Stimulated activated CD4-positive, alpha-beta T cell treated with anti-CD3 and anti-CD28 coated beads, Interleukin-12 subunit alpha, Interleukin-12 subunit beta, amount 100 ng/mL, for 24 hours (primary cell): ENCODE measurements at places on chromosomes 1 and 21.

DNA sequence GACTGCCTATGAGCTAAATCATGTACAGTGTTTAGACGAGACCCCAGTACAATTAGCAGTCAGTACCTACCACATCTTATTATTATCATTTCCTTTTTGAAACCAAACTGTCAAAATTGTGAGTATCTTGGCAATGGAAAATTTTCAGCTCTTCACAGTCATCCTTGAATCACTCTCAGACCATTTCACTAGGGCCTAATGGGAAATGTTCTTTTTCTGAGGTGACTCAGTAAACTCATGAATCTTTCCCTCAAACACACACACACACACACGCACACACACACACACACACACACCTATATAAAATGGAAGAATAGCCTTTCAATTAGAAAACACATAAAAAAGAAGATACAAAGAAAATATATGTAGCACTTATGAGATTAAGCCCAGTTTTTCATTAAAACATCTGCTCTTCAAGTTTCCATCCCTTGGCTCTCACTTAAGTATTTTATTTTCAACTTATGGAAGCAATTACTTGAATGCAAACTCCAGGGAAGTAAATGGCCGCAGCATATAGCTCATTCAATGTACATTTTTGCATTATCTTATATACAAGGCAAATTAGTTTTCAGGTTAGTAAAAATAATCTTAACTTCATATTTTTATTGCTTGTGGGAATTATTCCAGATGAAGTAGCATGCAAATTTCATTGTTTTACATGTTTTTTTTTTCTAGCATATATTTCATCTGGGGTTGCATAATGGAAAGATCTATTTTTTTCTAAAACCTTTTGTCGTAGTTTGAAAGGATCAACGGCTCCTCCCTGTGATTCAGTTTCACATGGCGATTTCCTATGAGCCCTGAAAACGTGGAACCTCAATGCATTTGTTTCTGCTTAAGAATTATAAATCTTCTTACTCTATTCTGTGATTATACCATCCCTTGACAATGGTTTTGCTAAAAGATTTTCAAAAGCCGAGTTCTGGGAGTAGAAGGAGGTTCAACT, 46.3 kb upstream of the TMPRSS15 start:
- DNase-seq: no peak

DNA sequence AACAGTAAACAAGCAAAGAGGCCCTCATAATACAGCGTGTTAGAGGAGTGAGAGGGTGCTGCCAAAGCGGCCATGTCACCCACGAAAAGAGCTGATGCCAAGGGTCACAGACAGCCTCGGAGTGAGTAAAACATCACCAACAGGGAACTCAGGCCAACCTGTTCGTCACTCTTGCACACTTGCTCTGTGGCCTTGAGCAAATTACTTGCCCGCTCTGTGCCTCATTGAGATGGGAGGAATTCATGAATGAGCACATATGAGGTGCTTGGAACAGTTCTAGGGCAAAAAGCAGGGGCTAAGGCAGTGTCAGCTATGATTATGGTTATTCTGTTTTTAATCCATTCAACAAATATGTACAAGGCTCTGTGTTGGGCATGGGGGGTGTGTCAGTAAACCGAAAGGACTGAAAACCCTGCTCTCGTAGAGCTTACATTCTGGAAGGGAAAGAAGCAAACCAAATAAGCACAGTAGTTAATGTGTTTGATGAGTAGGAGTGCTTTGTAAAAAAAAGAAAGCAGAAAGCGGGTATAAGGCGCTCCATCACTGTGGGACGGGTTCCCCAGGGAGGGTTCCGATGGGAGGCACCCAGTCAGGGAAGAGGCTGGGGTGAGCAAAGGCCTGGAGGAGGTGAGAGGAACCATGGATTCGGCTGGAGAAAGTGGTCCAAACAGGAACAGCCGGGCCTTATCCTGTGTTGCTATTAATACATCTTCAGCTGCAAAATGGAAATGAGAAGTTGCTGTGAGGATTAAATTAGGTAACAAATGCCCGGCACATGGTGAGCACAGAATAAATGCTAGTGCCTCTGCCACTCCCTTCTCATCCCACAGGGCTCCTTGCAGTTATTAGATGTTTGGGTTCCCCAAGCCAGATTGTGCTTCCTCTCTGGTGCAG, 39.5 kb upstream of the RD3 start:
- DNase-seq: no peak

DNA sequence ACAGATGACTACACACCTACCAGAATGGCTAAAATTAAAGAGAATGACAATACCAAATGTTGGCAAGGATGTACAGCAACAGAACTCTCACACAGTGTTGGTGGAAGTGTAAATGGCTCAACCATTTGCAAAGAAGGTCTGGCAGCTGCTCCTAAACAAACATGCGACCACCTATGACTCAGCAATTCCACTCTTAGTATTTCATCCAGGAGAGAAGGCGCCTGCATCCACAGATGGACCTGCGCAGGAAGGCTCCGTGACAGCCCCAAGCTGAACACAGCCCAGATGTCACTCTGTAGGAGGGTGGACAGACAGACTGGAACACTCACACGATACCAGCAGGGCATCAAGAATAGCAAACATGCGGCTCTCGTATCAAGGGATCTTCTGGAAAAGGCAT, 6.7 kb downstream of the PTTG1IP start:
- DNase-seq: no peak

DNA sequence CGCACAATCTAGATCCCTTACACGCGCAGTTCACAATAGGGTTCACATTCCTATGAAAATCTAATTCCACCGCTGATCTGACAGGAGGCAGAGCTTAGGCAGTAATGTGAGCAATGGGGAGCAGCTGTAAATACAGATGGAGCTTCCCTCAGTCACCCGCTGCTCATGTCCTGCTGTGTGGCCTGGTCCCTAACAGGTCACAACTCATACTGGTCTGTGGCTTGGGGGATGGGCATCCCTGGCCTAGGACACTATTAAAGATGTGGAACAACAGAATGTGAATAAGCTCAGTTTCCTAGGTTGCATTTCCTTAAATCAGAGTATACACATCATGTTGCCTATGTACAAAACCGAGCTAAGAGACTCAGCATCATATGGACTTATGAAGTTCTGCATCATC, 16.2 kb downstream of the IFI44 start:
- DNase-seq: no peak

DNA sequence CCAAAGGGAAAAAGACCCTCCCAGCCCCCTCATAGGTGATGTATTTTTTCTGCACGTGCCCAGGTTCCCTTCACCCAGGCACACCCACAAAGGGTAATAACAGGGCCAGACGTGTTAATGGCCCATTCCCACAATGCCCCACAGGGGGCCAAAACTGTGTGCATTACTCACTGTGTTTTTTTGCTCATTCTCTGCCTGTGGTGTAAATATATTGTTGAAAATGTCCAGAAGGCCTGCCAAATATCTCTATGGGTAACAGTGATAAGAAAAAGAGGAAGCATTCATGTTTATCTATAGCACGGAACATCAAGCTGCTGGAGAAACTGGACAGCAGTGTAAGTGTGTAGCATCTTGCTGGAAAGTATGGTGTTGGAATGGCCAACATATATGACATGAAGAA, 21.9 kb downstream of the RHEX start:
- DNase-seq: no peak
